Caki2 (cell line): ENCODE measurements at places on chromosomes 6 and 20.

DNA sequence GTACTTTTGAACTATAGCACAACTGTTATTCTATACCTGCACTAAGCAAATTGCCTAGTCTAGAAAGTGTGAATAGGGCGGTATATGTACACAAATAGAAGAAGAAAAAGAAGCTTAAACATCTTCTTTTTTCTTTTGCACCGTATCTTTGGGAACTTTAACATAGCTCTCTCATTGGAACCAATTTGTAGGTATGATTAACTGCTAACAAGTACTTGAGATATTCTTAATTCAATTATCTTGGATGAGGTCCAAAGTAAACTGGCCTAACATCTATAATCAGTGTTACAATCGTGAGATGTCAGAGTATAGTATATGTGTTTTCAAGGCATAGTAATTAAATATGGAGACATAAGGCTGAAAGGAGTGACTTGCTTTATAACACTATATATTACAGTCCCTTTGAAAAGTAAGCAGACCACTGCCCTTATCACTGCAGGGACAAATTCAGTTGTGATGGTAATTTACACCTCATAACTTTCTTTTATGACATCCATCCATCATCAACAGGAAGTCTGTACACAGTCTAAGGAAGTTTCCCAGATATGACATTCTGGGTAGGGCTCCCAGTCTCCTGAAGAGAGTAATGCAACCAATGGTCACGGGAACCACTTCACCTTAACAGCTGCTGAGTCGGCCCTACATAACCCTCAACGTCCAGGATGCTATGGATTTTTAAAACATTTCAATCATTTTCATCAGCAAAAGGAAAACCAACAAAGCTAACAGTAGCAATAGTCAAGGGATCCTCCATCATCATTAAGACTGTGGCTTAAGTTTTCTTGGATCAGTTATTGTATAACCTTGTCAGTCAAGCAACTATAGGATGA lies 37.6 kb downstream of the NKAIN2 start:
- DNase-seq = no peak

DNA sequence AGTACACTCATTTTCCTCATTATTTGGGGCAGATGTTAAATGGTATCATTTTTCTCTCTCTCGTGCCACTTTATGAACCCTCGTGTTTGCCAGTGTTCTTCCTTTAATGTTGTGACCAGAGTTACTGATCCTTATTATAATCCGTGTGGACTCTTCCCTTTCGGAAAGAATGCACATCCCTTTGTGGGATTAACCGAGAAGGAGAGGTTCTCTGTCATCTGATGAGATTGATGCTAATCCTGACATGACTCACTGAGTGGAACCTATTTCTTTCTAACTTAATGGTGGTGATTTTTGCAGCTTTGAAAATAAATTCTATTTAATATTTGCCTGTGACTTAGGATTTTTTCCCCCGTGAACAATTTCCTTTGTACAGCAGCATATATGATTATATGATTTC lies 300.0 kb upstream of the MAN1A1 start:
- no peak for DNase-seq

DNA sequence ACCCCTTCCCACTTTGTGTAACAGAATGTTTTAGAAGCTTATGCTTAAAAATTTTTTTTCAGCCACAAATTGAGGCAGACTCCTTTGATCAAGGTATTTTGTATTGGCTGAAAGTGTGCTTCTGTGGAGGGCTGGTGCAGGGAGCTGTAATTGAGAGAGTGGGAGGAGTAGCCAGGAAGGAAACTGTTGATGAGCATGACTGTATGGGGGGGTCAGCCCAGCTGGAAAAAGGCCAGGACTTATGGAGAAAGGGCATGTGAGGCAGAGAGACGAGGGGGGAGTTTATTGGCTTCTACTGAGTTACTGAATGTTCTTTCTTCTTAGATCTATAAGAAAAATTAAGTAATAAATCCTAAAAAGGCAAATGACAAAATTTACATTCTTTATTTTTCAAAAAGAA lies 13.4 kb downstream of the RFPL4B start:
- no peak for DNase-seq

DNA sequence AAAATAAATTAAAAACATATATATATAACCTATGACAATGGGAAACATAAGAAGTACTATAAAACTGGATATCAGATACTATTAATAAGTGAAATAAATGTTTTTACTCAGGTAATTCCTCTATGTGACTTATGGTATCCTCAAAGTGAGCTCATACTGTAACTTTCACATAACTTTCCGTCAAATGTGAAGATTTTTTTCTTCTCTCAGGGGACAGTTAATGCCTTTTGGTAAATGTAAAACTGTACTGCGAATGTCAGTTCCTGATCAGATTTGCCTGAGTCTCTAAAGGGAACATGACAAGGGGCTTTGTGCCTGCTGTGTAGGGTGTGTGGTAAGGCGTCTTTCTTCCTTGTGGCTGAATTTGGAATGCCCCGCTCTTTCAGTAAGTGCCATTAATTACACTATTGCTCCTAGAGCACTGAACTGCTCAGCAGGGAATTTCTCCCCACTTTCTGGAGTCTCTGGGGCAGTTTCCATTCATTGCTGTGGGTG lies 271.8 kb downstream of the PRL start:
- no peak for DNase-seq

DNA sequence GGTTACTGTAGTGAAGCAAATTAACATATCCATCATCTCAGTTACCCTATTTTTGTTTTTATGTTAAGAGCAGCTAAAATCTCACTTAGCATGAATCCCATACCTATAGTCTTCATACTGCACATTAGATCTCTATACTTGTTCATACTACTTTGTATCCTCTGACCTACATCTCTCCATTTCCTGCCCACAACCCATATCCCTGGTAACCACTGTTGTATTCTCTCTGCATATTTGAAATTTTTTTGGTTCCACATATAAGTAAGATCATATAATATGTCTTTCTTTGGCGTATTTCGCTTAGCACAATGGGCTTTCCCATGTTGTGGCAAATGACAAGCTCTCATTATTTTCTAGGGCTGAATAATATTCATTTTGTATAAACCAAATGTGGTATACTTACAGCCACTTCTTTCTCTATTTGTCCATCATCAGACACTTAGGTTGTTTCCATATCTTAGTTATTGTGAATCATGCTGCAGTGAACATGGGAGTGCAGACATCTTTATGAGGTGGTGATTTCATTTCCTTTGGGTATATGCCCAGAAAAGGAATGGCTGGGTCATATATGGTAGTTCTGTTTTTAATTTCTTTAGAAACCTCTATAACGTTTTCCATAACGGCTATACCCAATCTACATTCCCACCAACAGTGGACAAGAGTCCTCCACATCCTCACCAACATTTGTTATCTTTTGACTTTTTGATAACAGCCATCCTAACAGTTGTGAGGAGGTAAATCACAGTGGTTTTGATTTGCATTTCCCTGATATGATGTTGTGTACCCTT lies 39.8 kb downstream of the BACH2 start:
- no peak for DNase-seq

- no peak for DNase-seq
These were observed 38.9 kb downstream of the MRAP2 start for GRCh38 chr6:84072442-84072997.

GRCh38 chr20:60034231-60035110 lies 76.2 kb downstream of the CDH26 start:
- no peak for DNase-seq

DNA sequence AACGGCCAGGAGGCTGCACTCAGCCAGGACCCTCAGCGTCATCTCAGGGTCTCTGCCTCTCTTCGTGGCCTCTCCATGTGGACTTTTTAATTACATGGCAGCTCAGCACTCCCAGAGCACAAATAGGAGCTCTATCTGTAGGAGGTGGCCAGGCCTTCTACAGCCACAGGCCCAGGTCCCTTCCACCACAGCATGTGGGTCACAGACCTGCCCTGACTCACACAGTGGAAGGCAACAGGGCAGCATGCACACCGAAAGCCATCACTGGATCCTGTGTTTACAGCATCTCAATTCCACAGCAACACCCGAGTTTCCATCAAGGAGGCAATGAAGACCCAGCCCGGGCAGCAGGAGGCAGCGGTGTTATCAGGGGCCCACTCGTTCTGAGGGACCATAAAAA lies 65.8 kb upstream of the CD93 start:
- no peak for DNase-seq
